ENCODE measurements at places on chromosomes 12 and 14.

- DNase-seq, result no peak
Measured at GRCh38 chr12:58068706-58069105, 127.3 kb downstream of the ATP23 start.

DNA sequence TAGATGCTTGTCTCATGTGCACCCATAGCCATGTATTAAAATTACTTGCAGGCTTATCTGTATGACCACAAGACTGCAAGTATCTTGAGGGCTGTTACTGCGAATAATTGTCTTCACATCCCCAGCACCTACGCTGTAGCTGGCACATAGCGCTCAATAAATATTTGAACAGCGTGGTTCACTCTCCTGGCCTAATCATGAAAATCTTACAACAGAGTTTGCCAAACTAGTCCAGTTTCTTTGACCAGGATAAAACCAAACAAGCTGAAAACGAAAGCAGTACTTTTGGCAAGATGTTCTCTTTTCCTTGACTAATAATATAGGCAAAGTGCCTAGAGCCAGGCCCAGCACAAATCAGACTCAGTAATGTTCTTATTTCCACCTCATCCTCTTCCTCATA is 106.7 kb downstream of the RPS29 start:
- no peak for DNase-seq

- DNase-seq, result no peak
Measured at GRCh38 chr12:96313606-96314005, 86.6 kb downstream of the CDK17 start.

- DNase-seq, result no peak
Measured at GRCh38 chr12:15545334-15545733, 223.0 kb downstream of the PTPRO start.

DNA sequence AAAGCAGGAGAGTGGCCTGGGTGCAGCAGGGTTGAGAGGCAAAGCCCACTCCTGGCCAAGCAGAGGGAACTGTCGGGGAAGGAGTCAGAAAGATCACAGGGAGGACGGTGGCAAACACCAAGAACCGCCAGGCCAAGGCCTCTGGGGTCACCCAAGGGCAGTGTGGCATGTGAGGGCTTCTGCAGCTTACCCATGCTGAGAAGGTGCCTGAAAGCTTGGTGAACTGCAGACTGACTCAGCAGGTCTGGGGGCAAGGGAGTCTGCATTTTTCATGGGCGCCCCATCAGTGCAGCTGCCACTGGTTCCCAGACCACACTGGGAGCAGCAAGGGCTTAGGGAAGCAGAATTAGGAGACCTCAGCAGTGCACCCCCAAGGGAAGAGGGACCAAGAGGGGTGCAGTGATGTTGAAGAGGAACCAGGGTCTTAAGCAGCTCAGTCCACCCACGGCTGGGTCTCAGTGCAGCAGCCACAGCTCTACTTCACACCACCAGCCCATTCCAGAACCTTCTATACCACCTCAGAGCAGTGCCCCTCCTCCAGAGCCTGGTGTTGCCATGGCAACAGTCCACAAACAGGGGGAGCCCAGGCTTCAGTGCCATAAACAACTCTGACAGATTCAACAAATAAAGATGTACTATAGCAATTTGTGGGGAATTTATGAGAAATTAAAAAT is 59.4 kb downstream of the ITPK1 start:
- no peak for DNase-seq

GRCh38 chr14:92122761-92123160 is 992 bp downstream of the CPSF2 start:
- no peak for DNase-seq

DNA sequence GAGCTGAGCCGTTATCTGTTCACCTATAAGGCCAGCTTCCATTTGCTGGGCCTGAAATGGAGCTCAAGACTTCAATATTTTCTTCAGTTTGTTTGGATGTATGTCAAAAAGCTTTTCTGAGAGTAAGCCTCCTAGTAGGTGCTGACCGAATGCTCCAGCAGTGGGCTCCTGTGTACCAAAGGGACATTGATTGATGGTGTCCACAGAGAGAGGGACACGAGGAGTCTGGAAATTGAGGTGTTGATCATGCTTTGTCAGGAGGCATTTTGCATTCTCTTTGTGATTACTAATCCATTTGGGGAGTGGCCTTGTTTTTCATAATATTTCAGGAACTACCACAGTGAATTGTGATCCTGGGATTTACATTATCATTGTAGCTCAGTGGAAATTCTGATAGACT is 107.7 kb upstream of the SLC38A2 start:
- no peak for DNase-seq

DNA sequence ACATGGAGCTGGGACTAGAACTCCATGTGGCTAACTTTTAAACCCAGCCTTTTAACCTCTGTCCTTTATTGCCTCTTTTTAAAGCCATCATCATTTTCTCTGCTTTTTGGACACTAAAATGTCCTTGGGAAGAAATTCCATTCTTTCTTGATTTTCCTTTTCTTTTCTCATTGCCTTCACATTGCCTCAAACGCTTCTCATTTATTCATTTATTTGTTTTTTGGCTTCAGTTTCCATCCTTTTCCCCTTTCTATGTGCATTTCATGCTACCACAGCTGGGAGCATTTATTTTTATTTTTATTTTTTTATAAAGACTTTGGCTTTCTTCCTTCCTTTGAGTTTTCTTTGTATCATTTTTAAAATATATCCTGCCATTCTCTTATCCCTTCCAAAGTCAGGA is 212.2 kb downstream of the DACT1 start:
- DNase-seq, result no peak

GRCh38 chr14:78593949-78594348 is 423.8 kb downstream of the NRXN3 start:
- DNase-seq, result no peak

DNA sequence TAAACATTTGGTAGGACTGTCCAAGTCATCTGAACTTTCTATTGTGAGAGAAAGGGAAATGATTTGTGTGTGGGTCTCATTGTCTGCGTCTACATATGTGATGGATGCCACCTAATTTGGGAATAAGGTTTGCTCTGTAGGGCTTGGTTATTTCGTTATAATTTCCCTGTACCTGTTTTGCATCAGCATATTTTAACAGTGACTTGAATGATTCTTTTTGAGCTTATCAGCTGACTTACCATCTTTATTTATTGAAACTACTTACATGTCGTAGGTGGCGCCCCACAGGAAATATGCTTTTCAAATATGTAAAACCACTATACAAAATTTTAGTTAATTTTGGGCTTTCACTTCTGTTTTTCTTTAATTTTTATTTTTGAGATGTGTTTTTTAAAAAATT is 56.5 kb upstream of the BCAT1 start:
- no peak for DNase-seq

GRCh38 chr14:100904307-100905087 is 975 bp upstream of the RTL1 start:
- no peak for DNase-seq

DNA sequence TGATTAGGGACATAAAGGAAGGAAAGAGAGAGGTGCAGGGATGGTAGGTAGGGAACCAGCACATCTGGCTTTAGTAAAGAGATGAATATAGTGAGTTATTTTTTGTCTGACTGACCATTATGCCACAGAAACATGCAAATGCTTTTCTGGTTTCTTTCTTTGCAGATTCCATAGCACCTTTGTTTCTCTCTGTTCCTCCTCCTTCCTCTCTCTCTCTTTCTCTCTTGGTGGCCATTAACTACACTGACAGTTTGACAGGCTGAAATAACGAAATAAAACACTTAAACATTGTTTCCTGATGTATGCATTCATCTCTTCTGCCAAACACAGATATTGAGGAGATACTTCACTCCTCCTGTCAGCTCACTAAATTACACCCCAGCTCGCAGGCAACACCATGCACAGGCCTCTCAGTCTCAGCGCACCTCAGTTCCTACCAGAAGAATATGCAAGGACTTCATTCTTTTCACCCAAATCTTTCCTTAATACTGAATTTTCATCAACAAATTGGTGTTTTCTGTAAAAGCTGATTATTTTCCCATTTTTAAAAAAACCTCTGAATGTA is 406.9 kb upstream of the SOX5 start:
- DNase-seq, result no peak

DNA sequence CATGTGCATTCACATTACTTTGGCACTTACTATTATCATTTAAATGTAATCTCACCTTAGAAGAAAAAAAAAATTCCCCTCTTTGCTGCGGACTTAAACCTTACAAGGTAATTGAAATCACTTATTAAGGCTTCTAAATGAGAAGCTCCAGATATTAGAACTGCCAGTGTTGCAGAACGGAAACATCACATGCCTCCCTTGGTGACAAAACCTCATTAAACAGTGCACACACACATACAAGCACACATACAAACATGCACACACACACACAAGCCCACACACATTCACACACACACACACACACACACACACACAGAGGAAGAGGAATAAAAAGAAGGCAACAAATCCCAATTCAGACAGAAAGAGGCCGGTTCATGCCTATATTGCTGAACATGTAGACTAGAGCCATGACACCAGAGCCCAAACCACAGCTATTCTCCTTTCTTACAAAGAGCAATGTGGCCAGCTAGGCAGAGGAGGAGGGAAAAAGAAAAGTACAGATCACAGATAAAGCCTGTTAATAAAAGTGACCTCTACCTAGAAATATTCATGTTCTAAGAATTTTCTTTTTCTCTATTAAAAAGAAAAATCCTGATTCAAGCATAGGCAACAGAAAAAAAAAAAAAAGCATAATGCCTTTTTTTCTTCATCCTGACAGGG is 405.2 kb upstream of the FLRT2 start:
- DNase-seq, result no peak

DNA sequence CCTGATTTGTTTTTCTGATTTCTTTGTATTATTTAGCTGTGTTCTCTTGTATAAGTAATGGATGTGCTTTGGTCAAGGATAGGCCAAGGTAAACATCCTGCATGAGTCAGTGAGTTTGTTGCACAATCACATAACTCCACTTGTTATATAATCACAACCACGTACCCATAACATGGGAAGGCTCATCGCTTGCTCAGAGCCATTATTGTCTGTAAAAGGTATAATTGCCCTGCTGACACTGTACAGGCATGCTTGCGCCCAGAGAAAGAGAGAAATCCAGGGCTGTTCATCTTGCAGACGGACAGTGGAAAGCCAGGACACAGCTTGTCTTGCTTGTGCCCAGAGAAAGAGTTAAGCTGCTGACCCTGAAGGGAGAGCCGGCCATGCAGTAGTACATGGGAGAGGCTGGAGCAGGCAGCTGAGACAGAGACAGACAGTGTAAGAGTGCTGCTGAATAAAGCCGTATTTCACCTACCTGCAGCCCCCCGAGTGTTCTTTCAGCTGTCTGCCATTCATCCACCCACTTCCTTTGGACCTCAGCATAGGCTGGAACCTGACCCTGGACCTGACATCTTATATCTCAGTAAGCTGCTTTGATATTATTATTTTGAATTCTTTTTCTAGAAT is 174.7 kb upstream of the DAAM1 start:
- DNase-seq, result no peak

- DNase-seq, result no peak
Measured at GRCh38 chr12:2250797-2251196, 198.0 kb downstream of the CACNA1C start.

DNA sequence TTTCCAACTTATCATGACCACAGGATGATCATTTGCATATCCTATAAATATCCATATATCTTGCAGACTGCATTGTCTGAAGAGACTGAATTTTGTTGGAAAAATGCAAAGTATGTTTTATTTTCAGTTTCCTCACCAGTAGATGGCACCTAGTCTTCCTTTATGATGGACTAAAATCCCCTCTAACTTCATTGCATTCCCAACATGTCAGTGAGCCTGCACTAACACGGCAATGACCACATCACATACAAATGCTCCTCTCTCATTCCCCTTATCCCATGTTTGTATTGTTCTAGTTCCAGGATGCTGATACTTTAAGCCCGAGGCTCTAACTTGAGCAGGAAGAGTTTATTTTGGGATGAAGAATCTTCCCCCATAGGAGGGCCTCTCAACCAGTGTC is 24.7 kb upstream of the MYBPC1 start:
- peak; percentile 49 for DNase-seq

DNA sequence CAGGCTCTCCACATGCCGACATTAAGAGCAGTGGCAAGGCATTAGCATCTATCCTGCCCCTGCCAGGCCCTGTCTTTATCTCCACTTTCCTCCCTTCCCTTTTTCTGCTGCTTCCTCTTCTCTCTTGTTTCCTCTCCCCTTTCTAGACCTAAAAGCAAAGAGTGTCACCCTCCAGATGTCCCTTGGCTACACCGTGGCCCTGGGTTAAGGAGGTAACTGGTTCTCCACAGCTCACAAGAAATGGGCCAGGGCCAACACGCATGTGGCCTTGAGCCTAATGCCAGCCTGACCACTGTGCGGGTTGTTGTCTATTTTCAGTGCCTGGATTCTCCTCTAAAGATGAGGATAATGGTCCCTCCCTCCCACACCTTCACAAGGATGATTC is 41.7 kb upstream of the DDX11 start:
- no peak for DNase-seq

DNA sequence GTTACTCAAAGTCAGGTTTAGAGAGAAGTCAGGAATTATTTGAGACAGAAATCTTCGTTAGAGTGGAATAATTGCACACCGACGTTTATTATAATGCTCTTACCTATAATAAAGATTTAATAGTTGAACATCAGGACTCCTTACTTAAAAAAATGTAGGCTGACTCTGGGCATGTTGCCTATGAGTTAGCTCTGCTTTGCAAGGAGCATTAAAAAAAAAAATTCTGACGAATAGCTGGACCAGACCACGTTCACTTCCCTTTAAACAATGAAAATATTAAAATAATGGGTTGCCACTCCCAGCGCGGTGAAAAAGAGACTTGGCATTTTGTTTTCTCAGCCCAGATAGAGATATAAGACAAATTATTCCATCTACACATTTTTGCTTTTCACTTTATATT is 574 bp upstream of the FANCM start:
- DNase-seq, result no peak

- no peak for DNase-seq
Measured at GRCh38 chr12:117096501-117097042, 2.6 kb downstream of the TESC start.

GRCh38 chr14:50530794-50531365 is 1.5 kb downstream of the MAP4K5 start:
- DNase-seq, result no peak

DNA sequence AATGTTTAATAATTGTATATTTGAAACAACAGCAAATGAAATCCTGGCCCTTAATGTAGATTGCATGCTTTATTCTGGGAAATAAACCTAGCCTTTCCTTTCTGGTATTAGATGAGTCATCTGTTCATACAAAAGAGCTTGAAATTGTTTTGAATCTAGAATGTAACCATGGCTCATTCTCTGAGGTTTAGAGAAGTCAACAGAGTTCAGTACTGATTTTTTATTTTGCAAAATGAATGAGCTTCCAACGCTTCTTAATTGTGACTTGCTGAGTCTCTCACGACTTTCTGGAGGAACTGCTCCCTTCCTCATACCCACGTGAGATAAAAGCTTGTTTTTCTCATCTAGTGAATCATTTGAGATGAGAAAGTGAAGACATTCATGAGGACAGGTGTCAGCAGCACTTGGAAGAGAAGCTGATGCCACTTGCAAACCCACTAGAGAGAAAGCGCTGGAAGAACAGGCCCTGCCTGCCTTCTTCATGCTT is 509.6 kb downstream of the VRK1 start:
- DNase-seq, result no peak

DNA sequence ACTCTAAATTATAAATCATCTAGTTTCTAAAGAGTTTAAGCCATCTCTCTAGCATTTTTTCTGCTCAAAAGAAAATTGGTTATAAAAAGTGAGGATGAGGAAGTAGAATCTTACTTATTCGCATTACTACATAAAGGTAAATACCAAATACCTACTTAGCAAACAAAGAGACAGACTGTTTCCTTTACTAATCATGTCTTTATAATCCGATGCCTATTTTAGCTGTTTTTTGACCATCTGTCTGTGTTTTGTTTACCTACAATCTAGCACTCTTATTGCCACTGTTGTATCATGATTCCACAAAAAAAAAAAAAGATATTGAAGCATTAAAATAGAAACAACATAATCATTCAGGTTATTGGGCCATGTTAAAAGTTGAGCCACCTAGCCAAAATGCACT is 396.2 kb downstream of the PAWR start:
- no peak for DNase-seq

All from NCI-H2227 treated with DMSO at 0.1 percent for 48 hours (cell line).